Cerebellar nuclear complex (tissue), 1 donor: ENCODE measurements at places on chromosomes 3 and 15.

- no peak for DNase-seq
These were observed 19.8 kb downstream of the FANCD2OS start for GRCh38 chr3:10088256-10088655.

DNA sequence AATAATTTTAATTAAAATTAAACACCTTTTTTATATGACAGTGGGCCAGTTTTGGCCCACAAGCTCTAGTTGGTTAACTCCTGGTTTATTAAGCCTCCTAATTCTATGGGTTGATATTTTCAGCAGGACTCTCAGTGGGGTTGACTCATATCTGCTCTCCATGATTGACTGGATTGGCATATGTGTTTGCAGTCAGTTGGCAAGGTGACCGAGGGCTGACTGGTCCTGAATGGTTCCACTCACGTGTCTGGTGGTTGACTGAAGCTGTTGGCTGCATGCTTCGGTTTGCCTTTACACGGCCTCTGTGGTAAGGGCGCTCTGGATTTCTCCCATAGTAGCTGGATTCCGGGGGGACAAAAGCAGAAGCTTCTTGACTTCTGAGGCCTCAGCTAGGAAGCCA lies 65.3 kb upstream of the ZNF280D start:
- no peak for DNase-seq

DNA sequence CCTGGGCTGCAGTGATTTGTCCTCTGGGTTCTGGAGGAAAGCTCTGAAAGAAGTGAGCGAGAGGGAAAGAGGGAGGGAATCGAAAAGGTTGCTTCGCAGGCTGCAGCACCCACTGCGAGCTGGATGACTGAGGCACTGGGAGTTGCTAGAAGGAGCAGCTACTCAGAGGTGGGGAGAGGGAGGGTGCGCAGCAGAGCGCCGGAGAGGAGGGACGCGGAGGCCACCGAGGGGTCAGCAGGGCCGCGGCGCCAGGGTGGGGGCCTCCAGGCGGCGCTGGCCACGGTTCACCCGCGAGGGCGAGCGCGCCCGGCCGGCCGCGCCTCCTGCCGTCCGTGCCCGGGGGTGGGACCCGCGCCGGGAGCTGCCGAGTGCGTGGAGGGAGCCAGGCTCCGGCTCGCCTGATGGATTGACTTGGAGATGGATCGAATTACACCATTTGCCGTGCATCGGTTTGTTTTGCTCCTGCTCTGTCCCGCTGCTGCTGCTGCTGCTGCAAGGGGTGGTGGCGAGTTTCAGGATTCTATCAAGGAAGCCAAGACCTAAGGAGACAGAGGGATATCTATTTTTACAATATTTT lies at the start of gene SEMA6D:
Gene SEMA6D (plus strand): TSS at position 470 of the 577 bp plus-strand sequence. CDS start 42,294 bp downstream, outside the sequence.
- DNase-seq = no peak

- DNase-seq = no peak
These were observed 388.6 kb upstream of the DPH6 start for GRCh38 chr15:35934383-35935049.

DNA sequence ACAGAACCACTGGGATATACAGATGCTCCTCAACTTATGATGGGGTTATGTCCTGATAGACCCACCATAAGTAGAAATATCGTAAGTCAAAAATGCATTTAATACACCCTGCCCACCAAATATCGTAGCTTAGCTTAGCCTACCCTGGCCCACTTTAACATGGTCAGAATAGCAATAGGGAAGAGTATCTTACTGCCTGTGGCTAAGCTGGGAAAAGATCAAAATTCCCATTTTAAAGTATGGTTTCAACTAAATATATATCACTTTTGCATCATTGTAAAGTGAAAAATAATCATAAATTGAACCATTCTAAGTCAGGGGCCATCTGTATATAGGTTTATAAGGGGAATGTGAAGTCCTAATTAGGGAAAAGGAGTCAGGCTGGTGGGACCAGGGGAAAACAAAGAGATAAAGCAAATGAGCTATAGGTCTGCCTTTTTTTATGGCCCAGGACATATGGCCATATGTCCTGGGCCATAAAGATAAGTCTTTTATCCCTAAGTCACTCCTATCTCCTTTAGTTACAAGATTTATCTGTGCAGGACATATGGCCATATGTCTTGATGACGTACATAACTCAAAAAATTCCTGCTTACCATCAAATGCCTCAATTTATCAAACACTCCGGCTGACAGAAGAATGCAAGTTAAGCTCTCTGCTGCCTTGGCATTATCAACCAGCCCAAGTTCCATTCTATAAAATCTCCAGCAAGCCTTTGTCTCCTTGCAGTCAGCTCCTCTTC lies 11.2 kb downstream of the RTP3 start:
- DNase-seq = no peak

DNA sequence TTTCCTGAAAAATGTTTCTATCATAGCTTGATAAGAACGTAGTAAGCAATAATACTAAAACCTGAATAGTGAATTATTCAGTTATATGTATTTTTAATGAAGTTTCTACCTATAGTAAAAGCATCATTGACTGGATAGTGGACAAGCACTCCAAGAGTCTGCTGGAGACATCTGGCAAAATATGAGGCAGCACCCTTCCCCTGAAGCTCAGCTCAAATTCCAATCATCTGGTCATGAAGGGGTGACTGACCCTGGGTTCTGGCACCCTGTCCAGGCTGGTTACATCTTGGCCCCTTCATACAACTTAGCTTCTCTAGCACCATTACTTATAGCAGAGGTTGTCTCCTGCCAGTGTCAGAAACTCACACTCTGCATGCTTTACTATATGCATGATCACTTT lies 455.4 kb downstream of the RAP2B start:
- DNase-seq = no peak

DNA sequence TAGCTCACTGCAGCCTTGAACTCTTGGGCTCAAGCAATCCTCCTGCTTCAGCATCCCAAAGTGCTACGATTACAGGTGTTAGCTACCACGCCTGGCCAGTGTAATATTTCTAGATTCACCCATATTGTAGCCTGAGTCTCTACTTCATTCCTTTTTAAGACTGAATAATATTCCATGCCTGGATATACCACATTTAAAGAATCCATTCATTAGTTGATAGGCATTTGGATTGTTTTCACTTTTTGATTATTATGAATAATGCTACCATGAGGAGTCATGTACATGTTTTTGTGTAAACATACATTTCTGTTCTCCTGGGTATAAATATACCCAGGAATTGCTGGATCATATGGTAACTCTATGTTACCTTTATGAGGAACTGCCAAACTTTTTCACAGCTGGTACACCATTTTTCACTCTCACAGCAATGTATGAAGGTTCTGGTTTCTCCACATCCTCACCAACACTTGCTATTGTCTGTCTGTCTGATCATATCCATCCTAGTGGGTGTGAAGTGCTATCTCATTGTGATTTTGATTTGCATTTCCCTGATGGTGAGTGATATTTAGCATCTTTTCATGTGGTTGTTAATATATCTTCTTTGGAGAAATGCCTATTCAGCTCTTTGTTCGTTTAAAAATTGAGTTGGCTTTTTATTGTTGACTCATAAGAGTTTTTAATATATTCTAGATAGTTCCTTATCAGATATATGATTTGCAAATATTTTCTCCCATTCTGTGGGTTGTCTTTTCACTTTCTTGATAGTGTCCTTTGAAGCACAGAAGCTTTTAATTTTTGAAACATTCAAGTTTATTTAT lies 32.6 kb downstream of the EEFSEC start:
- no peak for DNase-seq

- DNase-seq = no peak
These were observed 112.7 kb downstream of the TNIK start for GRCh38 chr3:171347301-171348039.

DNA sequence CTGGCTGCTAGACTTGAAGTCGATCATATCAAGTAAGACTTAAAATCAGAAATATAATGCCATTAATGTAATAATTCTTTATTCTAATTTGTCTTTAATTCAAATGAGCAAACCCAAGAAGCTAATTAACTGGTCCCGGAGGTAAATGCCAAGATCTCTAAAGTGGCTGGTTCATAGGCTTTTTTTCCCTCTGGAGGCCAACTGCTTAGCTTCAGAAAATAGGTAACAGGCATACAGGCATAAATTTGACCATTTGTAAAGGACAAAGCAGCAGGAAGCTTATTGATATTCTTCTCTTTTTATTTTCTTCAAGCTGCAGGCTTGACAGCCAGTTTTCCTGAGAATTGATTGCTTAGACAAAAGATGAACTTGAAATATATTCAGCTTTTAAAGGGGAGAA lies 158.6 kb upstream of the RAP2B start:
- DNase-seq = no peak

- no peak for DNase-seq
These were observed 1662.7 kb downstream of the OTOL1 start for GRCh38 chr3:163159306-163159705.

DNA sequence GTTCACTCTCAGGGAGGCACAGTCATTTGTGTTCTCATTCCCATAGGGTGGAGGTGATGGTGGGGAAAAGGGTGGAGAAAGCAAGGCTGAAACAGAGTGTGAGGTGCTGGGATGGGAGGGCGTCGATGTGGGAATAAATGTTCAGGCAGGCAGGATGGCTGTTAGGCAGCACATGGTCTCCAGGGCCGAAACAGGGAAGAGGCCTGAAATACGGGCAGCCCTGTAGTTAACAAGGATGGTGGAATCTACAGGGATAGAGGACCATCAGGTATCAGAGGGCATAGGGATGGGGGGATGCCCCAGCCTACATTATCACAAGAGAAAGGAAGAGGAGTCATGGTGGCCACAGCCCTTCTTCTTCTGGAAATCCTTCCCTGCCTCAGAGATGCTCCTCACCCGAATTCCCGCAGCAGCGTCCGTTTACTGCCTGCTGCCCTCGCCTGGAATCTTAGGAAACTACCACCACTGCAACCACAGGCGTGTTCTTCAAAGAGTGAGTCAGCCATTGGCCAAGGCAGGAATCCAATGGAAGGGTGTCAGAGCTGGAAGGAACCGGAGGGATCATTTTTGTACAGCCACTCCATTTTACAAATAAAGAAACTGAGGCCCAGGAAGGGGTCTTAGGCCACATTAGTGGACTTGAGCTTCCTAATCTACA lies 49.7 kb upstream of the POMGNT2 start:
- DNase-seq = no peak

DNA sequence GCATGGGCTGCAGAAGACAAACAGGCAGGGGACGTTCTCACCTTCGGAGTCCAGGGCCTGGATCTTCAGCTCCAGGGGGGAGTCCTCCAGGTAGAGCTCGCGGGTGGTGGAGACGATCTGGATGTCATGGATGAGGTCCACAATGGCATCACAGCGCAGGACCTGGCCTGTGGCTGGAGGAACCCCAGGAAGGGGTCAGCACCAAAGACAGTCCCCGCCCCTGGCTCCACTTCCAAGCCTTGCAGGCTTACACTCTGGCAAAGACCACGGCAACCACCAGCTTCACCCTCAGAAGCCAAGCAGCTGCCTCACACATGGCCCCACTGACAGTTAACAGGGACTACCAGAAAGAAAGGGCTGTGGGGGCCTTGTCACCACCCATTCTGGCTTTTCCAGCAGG lies 22.8 kb downstream of the NUP210 start:
- DNase-seq = no peak

DNA sequence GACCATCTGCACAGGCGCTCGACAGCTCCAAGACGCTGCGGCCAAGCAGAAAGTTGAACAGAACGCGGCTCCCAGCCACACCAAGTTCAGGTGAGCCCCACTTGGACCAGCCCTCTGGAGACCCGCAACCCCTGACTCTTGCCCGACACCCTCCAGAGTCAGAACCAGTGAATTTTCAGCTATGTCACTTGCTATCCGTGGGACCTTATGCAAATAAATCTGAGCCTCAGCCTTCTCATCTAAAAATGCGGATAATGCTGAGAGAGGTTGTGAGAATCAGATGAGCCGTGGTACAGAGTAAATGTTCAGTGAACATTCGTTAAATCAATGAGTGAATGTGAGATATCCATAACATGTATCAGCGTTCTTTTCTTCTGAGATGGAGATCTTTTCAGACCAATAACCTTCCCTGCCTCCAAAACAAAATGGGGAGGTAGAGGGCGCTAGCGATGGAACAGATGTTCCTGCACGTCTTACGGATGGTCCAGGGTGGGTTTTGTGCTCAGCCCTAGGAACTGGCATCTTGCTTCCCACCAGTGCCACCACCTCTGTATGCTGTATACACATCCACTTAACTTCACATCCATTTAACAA lies 524 bp downstream of the MRPS11 start:
- no peak for DNase-seq

DNA sequence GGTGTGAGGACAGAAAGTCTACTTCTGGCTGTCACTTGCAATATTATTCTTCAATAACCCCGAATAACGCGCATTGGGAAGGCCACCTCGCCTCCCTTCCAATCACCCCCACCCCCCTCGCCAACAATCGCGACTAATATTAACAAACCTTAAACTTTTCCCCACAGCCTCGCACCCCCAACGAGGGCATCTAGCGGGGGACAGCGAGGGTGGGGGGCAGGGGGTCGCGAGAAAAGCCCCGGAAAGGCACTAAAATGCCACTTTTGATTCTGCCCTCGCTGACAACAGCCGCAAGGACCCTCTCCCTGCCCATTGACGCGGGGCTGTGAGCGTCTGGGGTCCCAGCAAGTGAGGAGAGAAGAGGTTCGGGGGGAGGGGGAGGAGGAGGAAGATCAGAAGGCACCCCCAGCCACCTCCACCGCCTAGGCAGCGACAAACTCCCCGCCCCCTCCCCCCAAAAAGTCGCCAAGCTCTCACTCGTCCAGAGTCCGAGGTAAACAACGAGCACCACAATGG lies 868 bp downstream of the SATB1 start:
- no peak for DNase-seq

GRCh38 chr3:189519458-189519857 lies 111.7 kb upstream of the TP63 start:
- no peak for DNase-seq

DNA sequence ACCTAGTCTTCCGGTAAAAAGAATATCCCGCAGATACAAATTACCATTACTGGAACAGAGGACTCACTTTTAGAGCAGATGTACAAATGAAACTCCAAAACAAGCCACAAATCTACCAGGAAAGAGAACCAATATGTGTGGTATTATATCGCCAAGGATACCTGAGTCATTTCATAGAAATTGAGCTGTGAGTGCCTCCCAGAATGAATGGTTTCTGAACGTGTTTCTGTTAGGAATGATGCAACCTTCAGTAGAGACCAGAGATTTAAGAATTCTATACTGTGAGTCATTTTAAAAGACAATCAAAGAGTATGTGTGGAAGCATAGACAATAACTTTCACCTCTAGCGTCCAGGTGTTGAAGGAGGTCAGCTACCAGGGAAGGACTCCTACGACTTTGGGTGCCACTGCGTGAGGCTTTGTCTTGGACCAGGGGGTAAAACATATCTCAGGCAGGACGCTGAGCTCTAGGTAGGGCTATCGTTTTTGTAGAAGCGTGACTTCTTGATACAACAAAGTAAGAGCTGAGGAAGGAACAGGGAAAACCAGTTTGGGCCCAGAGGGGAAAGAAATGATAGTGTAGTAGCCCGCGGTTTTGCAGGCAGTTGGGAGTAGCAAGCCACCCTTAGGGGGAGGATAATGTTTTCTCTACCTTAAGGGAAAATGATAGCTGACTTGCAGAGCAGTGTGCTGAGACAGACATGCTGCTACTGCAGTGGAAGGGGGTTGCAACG lies 210.4 kb downstream of the TP63 start:
- no peak for DNase-seq

GRCh38 chr3:117059956-117060270 lies 350.3 kb downstream of the TUSC7 start:
- no peak for DNase-seq

- DNase-seq = no peak
These were observed 60.9 kb downstream of the SLC9C1 start for GRCh38 chr3:112233083-112233482.
